ENCODE measurements at places on chromosomes 4 and X.

GRCh38 chrX:1159548-1159947 lies 52.9 kb downstream of the CRLF2 start:
- no peak for DNase-seq

DNA sequence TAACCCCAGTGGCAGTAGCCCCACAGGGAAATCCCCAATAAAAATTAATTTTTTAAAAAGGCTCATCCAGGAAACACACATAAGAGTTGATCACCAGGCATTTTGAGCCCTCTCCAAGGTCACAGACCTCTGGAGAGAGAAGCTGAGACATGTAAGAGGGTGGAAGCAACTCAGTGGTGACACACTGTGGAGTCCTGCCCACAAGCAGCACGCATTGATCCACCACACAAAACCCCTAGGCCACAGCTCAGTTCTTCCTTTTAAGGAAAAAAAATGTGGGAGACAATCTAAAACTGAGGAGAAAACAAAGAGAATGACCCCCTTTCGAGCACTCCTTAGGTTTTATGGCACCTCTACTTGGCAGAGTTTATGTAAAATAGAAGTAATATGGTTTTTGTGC lies 71.7 kb upstream of the S100G start:
- no peak for DNase-seq

GRCh38 chrX:71532078-71532752 lies 689 bp upstream of the OGT start:
- DNase-seq = no peak

DNA sequence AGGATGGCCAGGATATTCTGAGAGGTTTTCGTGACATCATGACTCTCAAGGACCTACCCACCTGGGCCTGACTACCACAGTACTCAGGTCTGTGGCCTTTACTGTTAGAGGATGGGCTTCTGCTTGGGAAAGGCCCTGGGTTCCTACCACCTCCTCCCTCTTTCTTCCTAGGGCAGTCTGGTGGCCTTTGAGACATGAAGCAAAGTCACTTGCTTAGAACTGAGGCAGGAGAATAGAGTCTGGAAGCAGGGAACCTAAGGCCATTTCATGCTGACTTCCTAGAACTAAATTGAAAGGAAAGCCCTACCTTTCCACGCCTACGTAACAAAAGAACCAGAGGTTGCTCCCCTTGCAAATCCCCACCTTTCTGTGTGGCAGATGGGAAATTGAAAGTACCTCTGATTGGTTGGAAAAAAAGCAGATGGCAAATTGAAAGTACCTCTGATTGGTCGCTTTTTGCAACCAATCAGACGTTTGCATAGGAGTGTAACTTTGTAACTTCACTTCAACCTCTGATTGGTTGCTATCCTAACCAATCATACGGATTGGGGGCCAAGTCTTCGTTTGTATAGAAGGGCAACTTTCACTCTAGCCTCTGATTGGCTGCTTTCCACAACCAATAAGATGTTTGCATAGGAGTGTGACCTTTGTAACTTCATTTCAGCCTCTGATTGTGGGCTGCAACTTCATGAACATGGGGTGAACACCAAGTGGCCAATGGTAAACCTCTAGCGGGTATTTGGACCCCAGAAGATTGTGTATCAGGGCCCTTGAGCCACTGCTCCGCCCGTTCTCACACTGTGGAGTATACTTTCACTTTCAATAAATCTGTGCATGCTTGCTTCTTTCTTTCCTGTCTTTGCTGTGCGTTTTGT lies 9.9 kb upstream of the AKAP14 start:
- DNase-seq = no peak

- DNase-seq = no peak
These were observed 77.1 kb upstream of the EPHA5 start for GRCh38 chr4:65747386-65747785.

GRCh38 chrX:109186939-109187338 lies 294.9 kb downstream of the GUCY2F start:
- DNase-seq = no peak

- no peak for DNase-seq
These were observed 139.9 kb downstream of the HDX start for GRCh38 chrX:84362184-84362838.

DNA sequence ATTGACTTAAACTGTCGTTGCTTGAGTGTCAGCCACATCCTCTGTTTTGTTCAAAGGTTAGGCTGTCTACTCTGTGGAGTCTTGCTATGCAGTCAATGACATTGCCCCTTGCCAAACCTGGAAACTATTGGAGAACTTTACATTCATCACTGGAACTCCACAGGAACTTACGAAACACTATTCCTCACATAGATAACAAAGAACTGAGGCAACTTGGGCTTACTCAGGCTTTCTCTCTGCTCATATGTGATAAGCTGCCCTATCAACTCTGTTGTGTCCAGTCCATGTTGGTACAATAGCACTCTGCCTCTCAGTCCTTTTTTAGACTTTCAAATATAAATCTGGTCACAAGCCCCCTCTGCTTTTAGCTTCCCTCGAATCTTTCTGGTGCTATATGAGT lies 9.4 kb downstream of the NPY5R start:
- no peak for DNase-seq

GRCh38 chrX:111244235-111244750 lies 26.0 kb downstream of the CAPN6 start:
- peak; percentile 5 for DNase-seq

DNA sequence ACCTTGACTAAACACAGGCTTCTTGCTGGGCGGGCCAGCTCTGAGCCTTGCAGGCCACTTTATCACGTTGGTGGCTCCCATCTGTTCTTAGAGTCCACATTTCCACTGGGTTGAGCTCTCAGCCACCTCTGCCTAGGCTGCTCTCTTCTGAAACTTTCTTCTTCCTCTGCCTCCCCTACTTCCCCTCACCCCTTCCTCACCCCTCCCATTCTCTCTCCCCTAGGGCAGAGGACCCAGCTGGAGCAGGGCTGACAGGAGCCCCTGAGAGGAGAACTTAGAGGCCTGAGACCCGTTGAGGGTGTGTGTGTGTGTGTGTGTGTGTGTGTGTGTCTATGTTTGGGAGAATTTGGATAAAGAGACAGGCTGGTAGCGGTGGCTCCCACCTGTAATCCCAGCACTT lies 19.9 kb upstream of the TMSB4X start:
- DNase-seq = no peak

DNA sequence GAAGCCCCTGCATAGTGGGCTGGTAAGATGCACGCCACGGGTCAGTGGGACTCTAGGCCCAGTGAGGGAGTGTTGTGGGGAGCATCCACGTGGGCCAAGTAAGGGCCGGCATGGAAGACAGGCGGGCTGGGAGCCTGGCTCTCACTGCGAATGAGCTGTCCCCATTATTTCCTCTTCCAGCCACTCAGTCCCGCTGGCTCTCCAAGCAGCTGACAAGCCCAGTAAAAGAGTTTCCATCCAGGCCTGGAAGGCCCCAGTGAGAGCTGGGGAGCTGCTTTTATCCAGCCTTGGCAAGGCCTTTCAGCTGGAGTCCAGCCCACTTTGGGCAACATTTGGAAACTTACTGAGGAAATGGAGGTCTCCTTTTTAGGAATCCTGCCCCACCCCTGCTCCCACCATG lies 24.9 kb downstream of the APLN start:
- no peak for DNase-seq

DNA sequence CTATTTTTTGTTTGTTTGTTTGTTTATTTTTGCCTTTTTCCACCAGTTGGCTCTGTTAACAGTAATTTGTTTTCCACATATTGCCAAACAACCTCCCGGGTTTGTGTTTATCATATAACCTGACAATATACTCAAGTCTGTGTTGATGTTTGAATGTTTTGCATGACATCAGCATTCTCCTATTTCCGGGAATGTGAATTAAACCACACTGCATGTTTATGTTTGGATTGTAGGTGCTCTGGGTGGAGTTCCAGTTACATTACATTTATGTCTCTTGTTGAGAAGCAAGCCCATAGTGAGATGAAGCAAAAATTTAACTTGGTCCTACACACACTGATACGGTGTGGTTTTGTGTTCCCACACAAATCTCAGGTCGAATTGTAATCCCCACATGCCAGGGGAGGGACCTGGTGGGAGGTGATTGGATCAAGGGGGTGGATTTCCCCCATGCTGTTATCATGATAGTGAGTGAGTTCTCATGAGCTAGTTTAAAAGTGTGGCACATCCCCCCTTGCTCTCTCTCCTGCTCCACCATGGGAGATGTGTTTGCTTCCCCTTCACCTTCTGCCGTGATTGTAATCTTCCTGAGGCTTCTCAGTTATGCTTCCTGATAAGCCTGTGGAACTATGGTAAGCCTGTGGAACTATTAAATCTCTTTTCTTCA lies 54.4 kb upstream of the CLNK start:
- DNase-seq = no peak

DNA sequence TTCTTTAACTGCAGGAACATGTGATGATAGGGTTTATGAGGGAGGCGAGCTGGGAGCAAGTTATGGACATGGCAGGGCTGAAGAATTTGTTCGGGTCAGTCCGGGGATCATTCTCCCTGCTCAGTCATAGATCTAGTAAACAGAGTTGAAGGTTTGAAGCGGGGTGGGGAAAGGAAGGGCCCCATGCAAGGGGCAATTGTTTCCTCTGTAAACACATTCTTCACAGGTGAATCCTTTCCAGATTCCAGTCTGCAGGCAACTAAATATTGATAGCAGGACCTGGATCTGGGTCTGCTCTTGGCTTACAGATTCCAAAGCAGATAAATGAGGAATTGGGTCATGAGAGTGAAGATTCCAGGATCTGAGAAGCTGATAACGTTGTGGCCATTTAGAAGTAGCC lies 44.3 kb upstream of the ARHGAP24 start:
- DNase-seq = no peak

GRCh38 chrX:11119313-11119943 lies 8.3 kb downstream of the HCCS start:
- DNase-seq = no peak

DNA sequence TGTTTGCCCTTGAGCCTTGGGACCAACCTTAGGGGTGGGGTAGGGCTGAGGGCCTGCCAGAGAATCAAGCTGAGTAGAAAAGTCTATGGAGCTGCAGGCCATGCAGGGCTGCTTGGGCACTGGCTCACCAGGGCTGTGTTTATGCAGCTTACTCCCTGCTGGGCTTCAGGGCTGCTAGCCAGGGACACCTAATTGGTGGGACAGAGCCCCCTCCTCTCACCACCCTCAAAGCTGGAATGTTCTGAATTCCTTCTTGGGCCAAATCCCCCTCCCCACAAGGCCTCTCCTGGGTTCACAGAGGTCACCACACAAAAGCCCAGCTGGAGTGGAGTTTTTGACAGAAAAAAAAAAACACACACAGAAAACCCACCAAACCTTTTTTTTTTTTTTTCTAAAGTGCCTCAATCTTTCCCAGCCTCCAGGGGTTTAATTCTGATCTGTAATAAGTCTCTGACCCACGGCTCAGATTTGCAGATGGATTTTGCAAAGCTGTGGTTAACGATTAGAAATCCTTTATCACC lies at the start of gene CLDN2:
Gene CLDN2 (plus strand): TSS at position 471 of the 521 bp plus-strand sequence. CDS start 7,827 bp downstream, outside the sequence.
- DNase-seq = no peak

GRCh38 chr4:144989306-144989705 lies 108.7 kb downstream of the ANAPC10 start:
- no peak for DNase-seq

GRCh38 chrX:39309018-39309635 lies 507.9 kb downstream of the MID1IP1 start:
- no peak for DNase-seq
